ENCODE measurements at places on chromosomes 12 and 14. TPM values are rescaled to one million over a fixed set of nuclear protein-coding genes. Genes with fewer than 3 reads are reported as not detected.

DNA sequence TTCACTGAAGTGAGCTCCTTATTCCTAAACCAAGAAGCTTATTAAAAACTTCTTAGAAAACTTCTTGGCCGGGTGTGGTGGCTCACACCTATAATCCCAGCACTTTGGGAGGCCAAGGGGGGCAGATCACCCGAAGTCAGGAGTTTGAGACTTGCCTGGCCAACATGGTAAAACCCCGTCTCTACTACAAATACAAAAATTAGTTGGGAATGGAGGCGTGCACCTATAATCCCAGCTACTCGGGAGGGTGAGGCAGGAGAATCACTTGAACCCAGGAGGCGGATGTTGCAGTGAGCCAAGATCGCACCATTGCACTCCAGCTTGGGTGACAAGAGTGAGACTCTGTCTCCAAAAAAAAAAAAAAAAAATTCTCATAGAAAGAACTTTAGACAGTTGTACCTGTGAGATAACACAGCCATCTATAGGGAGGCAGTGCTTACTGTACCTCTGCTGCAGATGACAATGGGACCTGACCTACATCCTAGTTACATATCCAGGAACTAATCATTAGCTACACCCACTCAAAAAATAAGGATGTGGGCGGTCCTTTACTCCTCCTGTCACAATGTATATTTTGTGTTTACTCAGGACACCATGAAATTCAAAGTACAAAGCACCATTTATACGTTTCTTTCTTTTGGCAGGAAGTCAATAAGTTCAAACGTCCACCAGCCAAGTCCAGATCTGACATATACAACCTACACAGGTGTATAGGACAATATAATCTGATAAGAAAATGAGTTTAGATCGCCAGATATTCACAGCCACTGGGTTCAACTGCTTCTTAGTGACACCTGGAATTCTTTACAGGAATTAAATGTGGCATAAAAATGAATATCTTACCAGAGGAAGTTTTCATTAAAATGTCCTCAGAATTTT is 14.9 kb downstream of the STXBP6 start:
- DNase-seq = no peak

- DNase-seq = no peak
Observed at GRCh38 chr12:90211017-90211416, 502.4 kb upstream of the ATP2B1 start.

DNA sequence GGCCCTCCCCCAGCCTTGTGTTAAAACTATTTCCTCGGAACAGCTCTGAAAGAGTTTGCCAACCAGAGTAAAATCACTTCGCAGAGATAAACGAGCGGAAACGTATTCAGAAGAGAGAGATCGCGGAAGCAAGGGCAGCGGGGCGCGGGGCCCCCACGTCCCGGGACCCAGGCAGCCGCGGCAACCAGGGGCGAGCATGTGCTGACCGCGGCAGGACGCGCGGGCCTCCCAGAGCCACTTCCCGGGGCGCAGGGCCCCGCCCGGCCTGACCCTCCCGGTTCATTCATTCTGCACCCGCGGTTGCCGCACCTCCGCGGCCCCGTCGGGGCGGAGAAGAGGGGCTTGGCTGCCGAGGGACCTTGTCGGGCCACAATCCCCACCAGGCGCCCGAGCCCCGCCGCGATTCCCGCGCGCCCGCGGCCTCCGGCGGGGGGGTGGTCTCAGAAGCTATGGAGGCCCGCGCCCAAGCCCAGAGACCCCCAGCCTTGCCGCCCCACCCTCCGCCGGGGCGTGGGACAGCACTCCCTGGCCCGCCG is 598 bp downstream of the UBE2N start:
- DNase-seq = peak; percentile 42

DNA sequence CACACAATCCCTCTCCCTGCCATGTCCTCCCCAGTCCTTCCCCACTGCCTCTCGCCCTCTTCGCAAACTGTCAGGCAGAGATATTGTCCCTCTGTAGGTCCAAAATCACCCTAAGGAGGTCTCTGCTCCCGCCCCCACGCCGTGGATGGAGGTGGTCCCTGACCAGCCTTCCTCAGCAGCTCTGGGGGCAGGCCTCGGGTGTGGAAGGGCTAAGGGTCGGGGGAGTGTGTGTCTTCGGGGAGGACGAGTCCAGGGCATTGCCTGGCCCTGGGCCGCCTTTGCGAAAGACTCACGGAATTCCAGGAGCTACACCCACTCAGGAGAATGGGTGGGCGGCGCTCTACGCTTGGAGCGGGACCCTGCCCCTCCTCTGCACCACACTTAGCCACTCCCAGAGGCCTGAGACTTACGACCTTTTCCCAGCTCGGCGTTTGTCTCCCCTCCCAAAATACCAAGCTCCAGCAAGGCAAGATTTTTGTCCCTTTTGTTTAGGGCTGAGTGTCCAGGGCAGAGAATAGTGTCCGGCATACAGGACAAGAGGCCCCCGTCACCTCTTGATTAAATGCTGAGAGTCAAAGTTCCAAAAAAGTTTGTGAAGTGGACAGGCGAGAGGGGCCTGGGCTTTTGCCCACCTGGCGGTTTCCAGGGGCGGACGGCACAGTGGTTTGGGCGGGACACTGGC is 881 bp downstream of the PYGL start:
- DNase-seq = no peak

DNA sequence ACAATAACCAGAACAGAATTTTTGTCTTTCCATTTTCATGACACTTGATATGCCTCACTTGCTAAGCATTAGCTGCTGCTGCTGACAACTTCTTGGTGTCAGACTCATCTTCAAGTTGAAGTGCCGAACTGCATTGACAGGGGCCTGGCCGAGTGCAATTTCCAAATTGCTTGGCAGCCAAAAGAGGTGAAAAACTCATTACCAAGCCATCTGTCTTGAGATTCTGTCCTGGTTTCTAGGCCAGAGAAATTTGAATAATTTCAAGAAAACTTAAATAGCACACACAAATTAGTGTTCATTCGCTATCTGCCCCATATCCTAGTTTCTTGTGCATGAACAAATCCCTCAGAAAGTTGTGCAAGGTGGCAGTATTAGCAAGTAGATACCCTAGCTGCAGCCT is 165.3 kb upstream of the RASSF8 start:
- no peak for DNase-seq

DNA sequence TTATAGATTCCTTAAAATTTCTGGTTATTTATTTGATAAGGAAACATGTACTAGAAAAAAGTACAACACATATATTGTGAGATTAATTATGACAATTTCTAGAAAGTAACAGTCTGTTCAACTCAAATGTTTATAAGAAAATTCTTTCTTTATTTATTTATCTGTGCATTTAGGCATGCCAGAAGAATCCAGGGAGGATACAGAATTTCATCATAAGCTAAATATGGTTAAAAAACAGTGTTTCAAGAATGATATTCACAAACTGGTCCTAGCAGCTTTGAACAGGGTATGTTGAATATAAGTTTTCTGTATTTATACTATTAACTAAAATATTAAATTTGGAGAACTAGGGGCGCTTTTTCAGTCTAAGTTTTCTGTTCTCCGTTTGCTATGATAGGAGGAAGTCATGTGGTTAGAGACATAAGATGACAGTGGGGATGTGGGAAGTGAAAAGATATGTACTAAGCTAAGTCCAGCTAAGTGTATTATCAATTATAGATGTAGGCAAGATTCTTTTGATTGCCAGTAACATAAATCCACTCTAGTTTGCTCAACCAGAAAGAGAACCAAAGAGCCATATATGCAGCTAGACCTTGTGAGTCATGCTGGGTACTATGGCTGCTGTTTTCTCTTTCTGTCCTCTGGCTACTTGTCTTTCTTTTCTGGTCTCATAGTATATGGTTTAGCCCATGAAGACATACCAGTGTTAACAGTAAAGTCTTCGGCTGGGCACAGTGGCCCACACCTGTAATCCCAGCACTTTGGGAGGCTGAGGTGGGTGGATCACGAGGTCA is 39.0 kb downstream of the LRRK2 start:
- DNase-seq = no peak

- no peak for DNase-seq
Observed at GRCh38 chr12:94053676-94054075, 94.7 kb upstream of the PLXNC1 start.

GRCh38 chr12:31828071-31828470 is 99.2 kb upstream of the AMN1 start:
- DNase-seq = peak; percentile 30

DNA sequence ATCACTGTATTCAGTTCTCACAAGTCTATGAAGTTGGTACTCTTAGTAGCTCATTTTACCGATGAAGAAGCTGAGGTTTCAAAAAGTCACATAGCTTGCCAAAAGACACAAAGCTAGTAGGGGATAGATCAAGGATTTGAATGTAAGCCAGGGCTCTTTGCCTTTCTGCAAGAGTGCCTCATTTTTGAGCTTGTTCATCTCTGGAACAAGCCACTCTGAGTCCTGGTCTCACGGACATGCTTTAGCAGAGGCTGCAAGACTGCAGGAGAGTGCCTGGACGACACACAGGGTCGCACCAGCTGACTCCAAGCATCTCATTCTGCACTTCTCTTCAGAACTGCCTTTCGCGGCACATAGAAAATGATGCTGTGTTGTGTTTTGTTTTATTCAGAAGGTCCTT is 3.7 kb downstream of the NUAK1 start:
- DNase-seq = no peak

DNA sequence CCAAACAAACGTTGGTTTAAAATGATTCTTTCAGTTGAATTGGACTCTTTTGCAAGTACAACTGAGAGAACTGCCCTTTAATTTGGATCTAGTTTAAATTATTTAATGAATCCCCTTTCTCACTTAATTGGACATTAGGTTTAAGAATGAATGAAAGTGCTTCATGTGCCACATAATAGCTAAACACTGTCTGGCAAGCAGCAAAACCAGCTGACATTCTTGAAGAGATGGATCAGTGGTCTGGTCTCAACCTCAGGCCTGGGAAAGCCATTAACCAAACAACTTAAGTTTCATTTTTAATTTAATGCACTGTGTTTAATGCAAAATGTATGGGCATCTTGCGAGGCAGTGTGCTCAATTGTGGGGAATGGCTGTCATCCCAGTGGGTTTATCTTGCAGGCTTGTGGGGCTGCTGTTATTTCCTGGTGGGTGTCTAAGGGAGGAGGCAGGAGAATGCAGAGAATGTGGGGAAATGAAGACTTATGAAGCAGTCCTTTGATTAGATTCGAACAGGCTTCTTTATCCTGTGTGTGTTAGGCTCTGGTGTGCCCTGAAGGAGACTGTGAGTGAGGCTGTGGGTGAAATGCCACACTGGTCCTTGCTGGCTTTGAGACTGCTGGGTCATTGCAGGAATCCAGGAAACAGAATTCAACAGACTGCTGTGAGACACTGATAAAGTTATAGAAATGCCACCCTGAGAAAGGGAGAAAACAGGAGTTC is 144.1 kb upstream of the PELI2 start:
- no peak for DNase-seq

- no peak for DNase-seq
Observed at GRCh38 chr12:132533584-132533958, 43.6 kb downstream of the FBRSL1 start.

DNA sequence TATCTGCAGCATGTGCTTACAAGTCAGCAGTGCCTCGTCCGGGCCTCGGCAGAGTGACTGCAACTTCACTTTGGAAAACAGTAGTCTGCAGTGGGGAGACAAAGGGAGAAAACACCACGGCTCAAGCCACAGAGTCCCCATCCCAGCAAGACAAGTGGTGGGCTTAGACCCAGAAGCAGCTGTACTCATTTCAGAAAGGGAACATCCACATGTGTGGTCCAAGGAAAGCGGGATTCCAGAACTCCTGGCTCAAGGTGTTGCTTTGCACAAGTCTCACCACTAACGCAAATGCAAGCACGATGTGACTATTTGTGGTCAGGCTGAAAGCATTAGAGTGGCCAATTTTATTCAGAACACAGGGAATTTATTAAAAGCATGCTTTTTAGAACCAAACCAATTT is 198.3 kb downstream of the TTC7B start:
- DNase-seq = no peak

DNA sequence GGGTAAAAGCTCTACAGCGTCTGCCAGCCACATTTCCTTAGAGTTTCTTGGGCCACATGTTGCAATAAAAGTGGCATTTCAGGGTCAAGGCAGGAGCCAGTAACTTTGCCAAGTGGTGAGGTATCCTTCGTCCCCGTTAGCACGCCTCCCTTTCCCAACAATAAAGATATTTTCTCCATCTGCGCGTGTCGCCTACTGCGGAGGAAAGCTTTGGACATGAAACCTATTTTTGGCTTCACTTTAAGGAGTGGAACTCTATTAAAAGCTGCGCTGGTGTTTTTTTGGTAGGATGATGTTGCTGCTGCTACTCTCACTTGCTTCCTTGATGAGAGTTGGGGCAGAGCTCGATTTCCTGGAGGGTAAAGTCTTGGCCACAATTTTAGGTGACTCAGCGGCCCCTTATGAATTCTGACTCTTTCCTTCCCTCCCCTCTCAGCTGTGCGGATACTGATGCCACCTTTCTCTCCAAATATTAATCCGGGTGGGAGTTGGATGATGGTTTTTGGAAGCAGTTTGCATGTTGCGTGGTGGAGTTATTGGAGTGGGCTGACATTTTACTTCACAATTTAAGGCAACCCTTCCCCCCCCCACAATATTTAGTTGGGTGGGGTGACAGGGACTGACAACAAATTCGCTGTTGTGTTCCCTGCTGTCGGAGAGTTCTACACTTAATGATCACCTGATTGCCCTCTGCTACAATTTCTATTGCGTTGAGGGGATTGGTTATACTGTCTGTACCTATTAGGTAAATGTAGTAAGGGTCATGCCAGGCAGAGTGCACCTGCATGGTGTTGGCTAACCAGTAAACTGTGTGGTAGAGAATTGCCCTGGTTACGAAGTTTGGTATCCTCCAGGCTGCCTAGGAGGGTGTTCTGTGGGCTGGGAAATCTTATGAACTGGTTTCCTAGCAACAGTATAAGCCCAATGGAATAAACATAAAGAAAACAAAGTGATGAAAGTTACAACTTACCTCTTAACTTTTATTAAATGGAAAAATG is 1.1 kb downstream of the CCDC91 start:
- DNase-seq = peak; percentile 41

DNA sequence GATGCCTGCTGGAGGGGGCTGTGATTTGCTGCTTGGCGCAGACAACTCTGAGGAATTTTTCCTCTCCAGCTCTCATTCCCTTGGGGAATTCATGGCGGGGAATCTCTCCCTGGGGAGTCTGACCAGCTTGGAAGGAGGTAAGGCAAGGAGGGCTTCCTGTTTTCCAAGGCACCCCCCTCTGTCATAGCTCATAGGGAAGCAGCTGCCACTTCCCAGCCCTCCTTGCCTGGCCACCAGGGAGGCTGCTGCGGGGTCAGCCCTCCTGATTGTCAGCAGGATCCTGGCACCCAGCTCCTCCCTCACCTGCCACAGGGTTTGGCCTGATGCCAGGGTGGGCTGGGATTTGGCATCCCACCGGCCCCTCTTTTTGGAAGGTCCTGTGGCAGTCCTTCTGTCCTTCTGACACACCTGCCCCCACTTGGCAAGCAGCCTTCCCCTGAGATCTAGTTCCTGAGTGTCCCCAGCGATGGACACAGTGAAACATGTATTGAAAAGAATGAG is 74.9 kb downstream of the TSPAN9 start:
- no peak for DNase-seq

Gene CCDC88C
- 272 TPM for total RNA-seq

Gene TEX22
- total RNA-seq = 7.5 TPM

Gene PRKCH
- 284 TPM for total RNA-seq

Gene NTS
- total RNA-seq = not detected

Gene RFX4
- not detected for total RNA-seq
